ENCODE measurements at places on chromosomes 13 and 19.

DNA sequence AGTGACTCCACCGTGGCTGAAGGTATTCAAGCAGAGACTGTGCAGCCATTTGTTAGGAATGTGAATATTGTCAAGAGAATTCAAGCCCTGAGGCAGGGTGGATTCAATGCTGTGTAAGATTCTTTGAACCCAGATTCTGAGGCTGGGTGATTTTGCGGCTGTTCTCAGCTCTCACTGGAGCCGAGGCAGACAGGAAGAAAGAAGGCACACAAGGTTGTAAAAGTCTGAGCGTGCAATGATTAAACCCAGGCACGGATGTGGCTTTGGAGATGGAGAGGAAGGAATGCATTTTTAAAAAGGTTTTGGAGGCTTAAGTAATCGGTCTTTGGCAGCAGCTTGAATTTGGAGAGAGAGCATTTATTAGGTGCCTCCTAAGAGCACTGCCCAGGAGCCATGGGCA, 187.9 kb downstream of the KATNAL1 start:
- DNase-seq: peak; percentile 82

DNA sequence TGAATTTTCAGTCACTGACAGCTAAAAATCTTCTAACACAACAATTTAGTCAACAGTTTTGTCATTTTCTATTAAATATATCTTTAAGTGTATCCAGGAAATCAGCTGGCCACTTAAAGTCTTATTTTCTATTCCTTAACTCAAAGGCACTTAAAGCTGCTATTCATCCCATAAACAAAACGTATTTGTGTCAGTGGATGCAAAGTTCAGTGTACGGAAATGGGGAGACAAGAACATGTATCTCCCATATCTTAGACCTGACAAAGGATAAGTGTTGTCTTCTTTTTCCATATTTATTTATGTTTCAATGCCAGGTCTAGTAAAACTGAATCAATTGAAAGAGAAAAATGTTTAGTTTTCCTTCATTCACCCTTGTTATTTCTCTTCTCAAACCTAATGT, 409.8 kb upstream of the KLHL1 start:
- no peak for DNase-seq

GRCh38 chr19:43711751-43712355, 4.0 kb upstream of the IRGC start:
- no peak for DNase-seq

GRCh38 chr19:13078897-13079541, 23.6 kb downstream of the LYL1 start:
- no peak for DNase-seq

- DNase-seq: no peak
These were observed 23.5 kb downstream of the NFIC start for GRCh38 chr19:3389876-3390371.

DNA sequence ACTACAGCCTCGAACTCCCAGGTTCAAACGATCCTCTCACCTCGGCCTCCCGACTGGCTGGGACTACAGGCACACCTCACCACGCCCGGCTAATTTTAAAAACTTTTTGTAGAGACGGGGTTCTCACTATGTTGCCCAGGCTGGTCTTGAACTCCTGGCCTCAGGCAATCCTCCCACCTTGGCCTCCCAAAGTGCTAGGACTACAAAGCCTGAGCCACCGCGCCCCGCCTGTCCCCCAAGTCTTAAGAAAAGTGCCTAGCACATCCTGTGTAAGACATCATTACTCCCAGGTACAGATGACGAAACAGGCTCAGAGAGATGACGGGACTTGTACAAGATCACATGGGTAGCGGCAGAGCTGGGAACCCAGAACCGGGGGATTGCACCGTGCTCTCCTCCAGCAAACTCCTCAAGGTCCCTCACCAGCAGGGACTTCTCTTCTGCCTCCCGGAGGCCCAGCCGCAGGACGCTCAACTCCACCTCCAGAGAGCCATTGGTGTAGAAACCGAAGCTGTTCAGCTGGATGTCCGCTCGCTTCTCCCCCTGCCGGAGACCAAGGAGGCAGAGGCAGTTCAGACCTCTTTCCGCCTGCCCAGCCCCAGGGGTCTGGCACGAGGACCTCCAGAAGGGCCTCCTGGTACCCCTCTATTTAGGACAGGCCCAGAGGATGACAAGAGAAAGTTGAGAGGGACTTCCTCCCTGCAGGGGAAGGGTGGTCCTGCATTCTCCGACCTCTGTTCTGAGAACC, 1.0 kb downstream of the GPR108 start:
- DNase-seq: peak; percentile 87

DNA sequence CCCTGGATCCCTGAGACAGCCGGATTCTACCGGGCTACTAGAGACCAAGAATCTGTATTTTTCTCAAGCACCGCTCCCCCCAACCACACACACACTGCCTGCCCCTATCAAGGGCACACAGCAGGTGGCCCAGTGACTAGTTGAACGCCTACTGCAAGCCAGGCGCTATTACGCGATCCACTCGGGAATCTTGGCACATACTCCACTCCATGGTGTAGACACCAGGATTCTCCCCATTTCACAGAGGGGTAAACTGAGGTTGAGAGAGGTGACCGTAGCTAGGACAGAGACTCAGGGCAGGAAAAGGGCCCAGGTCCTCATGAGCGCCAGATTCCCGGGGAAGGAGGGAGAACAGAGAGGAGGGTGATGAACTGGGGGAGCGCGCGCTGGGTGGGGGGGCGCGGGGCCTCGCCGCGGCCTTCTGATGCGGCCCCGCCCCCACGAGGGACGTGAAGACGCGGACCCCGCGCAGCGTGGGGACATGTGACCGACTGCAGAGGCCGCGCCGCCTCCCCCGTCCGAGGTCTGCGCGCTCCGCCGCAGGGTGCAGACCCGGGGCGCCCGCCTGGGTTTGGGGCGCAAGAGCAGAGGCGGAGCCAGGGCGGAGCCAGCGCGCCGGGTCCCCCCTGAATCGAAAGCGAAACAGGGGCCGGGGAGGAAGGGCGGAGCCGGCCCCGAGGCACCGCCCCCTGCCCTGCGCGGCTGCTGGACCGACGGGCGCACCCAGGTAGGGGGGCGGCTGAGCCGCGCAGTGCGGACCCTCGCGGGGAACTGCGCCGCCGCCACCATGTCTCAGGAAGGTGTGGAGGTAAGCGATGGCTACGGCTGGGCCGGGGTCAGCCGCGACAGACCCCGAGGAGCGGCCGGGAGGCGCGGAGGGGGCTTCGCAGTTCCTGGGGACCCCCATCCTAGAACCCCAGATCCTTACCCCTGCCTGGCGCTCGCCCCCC, at the start of gene SHFL:
Gene SHFL, plus strand, starts transcription at position 677 of the 950 bp plus-strand sequence. Its CDS starts 111 bp downstream, at position 788.
- DNase-seq: peak; percentile 96

GRCh38 chr13:98007001-98007400, 53.5 kb downstream of the IPO5 start:
- DNase-seq: no peak

Measured in GM03348 (cell line).